GM06990 (cell line): ENCODE measurements at places on chromosomes 4 and X.

- no peak for DNase-seq
Measured at GRCh38 chr4:38154681-38155588, 194.7 kb downstream of the PTTG2 start.

DNA sequence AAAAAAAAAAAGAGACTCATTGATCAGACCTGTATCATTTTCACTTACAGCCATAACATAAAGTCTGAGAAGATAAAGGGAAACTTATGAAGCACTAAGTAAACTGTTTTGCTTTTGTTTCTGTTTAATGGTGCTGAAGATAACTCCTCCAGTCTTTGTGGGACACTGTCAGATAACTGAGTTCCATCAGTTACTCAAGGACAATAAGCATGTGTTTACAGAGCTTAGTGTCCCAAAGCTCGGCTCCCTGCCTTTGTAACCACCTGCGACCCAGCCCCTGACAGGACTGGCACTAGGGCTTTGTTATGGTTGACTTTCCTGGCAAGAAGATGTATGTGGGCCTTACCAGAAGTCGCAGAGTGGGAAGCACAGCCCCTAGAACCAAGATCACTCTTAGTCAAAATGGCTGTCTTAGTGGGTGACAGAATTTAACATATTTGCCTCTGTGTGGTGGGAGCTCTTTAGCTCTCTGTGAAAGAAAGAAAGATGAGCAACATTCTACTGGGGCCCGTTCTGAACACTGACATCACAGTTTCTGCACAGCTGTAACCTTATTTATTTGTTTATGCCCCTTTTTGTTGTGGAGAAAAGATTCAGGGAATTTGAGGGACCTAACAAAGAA is 68.1 kb downstream of the FNIP2 start:
- no peak for DNase-seq

- no peak for DNase-seq
Measured at GRCh38 chr4:150160473-150160872, 82.2 kb downstream of the DCLK2 start.

- DNase-seq: peak; percentile 75
Measured at GRCh38 chrX:115968436-115969252, 201.9 kb upstream of the AGTR2 start.

DNA sequence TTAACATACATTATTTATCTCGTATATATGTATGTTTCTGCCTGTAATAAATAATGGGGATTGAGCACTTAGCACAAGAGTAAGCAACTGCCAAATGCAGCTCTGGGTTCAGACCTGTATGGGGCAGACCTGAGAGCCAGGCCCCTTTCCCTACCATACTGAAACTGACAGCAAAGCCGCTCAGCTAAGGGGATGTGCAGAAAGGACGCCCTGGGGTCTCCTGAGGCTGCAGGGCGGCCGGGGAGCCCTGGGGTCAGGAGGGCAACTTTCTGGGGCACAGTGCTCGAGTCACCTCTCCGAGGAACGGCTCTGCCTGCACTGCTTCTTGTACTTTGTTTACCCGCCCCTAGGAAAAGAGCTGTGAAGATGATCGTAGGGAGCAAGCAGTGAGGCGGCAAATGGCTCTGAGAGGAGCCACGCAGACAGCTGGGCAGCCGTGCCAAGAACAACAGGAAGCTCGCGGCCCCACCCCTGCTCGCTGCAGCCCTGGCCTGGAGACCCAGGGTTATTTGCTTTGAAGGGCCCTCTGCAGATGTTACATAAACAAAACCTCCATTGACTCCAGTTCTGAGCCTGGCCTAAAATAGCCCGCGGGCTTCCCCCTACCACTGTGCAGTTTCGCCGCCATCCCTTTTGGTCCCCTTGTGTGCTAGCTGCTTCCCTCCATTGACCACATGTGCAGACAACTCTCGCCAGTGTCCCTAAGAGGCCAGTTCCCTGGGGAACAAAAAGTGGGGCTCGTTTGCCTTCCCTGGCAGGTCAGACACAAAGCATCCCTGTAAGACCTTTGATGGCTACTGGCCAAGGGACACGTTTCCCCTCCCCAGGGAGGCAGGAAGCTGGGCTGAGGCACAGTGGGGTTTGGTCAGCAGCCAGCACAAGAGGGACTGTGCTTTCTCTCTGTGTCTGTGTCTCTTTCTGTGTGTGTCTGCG is 111.3 kb upstream of the LNX1 start:
- peak; percentile 86 for DNase-seq

- no peak for DNase-seq
Measured at GRCh38 chr4:142660728-142661127, 185.4 kb downstream of the INPP4B start.

DNA sequence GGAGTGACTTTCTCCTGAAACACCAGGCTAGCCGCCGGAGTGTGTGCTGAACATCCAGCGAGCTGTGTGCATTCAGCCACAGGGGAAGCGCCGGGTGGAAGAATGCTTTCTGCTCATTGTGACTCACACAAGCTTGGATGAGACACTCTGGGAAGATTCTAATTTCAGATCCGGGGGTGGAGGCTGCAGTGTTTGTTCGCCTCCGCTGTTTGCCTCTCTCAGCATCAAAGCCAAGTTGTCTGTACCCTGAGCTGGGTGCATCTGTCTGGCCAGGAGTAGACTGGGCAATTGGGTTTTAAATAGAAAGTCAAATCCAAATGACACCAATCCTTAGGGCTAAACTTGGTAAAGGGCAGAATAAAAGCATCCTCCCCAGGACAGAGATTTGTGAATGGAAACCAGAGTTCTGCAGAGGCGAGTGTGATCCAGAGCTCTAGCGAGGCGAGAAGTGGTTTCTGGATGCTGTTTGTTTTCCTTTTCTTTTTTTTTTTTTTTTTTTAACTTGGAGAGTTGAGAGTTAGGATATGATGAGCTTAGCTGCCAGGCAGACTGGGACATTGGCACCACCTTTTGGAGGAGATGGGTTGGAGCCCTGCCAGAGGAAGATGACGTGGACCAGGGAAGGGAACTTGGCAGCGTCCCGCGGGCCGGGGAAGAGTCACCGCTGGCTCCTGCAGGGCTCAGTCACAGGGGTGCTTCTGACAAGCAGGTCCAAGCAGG is 196.0 kb upstream of the PSAPL1 start:
- DNase-seq: no peak

GRCh38 chrX:121958886-121959285 is 911.5 kb downstream of the GLUD2 start:
- no peak for DNase-seq

GRCh38 chrX:153674219-153674851 is 722 bp upstream of the PNCK start:
- no peak for DNase-seq

DNA sequence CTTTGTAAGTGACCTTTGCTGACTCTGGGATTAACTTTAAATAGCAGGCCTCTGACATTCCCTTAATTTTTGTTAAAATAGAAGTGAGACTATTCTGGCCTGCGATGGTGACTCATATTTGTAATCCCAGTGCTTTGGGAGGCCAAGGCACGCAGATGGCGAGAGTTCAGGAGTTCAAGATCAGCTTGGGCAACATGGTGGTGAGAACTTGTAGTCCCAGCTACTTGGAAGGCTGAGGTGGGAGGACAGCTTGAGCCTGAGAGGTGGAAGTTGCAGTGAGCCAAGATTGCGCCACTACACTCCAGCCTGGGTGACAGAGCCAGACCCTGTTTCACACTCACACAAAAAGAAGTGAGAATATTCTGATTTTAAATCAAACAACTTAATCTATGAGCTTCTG is 27.3 kb downstream of the ZNF330 start:
- no peak for DNase-seq

DNA sequence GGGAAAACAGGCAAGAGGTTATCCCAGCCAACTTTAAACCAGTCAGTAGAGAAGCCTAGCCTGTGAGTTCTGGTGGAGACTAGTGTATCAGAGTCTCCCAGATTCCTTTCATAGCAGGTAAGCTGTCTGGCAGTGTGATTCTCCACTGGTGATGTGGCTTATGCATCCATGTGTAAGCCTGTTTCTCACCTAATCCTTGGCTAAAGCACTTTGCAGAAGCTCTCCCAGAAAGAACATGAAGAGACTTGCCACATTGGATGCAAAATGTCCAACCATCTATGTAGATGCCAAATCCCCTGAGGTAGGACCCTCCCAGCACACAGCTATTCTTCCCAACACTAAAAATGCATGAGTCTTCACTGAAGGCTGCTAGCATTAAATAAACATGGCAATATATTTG is 111.7 kb downstream of the CHRNA9 start:
- no peak for DNase-seq

GRCh38 chr4:152359208-152360044 is 176.5 kb downstream of the FBXW7 start:
- DNase-seq: peak; percentile 40

GRCh38 chr4:2254665-2255500 is 7.0 kb downstream of the MXD4 start:
- DNase-seq: peak; percentile 4

- no peak for DNase-seq
Measured at GRCh38 chr4:1285151-1285789, 4.4 kb upstream of the MAEA start.

DNA sequence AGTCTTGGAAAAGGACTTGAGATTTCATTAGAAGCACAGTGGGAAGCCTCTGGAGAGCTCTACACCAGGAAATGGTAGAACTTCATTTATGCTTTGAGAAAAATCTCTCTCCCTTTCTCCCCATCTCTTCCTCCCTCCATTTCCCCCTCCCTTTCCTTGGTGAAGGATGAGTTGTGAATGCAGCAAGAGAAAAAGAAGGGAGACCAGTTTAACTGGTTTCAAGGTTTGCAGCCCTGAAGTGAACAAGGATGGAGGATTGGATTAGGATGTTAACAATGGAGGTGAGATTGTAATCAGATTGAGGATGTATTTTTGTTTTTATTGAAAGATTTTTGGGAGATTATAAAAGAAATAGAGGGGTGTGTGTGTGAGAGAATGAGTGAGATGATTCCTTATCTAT is 99.5 kb downstream of the ANK2 start:
- no peak for DNase-seq

GRCh38 chr4:157045507-157046127 is 30.3 kb upstream of the GLRB start:
- no peak for DNase-seq

- DNase-seq: no peak
Measured at GRCh38 chr4:127521463-127521862, 111.3 kb upstream of the INTU start.

DNA sequence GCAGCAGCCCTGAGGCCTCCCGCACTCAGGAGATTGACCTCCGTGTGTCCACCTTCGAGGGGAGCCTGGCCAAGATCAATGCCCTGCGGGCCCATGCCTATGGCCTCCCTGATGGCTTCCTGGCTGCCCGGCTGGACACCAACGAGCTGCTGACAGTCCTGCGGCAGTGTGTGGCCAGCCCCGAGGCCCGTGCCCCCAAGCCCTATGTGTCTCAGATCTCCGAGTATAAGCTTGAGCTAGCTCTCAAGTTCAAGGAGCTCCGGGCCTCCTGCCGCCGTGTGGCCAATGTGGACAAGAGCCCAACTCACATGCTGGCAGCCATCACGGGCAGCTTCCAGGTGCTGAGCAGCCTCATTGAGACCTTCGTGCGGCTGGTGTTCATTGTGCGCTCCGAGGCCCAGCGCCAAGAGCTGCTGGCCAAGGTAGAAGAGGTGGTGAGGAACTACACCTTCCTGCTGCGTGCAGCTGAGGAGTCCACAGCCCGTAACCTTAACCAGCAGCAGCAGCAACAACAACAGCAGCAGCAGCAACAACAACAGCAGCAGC is 25.5 kb upstream of the PRPS1 start:
- DNase-seq: no peak

DNA sequence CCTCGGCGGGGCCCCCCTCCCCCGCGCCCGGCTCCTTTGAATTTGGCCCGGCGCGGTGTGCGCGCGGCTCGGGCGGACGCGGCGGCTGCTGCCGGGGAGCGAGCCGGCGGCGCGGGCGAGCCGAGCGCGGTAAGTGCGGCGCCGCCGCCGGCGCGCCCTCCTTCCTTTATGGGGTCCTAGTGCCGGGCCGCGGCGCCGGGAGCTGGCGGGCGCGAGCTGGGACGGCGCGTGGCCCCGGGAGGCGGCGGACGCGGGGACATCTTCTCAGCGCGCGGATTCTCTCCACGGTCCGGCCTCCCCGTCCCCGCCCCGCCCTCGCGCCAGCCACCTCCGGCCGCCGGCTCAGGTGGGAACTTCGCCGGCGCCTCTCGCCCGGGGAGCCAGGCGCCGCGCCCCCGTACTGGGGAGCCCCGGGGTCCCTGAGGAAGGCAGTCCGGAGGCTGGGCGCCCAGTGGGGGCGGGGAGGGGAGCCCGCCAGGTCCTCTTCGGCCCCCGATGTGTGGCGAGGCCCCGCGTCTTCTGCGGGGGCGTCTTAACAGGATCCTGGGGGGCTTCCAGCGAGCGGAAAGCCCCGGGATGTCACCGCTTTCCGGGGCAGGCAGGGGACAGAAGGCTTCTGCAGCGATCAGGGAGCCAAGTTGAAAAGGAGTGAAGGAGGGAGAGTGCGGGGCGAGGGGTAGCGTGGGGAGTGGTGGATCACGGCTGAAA is 98.4 kb upstream of the TENM3 start:
- DNase-seq: peak; percentile 25

GRCh38 chrX:48703642-48704481 is 7.3 kb downstream of the SUV39H1 start:
- DNase-seq: no peak

DNA sequence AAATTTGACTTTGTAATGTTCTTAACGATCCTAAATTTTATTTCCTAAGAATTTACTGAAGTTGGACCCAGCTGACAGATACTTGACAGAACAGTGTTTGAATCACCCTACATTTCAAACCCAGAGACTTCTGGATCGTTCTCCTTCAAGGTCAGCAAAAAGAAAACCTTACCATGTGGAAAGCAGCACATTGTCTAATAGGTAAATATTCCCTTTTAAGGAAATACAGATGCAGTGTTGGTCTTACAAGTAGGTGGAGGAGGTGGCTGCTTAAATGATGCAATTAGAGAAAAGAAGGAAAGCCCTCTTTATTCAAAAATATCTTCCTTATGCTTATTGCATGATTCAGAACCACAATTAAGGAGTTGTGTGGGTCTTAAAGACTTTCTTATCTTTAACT is 73.5 kb downstream of the RS1 start:
- DNase-seq: no peak

DNA sequence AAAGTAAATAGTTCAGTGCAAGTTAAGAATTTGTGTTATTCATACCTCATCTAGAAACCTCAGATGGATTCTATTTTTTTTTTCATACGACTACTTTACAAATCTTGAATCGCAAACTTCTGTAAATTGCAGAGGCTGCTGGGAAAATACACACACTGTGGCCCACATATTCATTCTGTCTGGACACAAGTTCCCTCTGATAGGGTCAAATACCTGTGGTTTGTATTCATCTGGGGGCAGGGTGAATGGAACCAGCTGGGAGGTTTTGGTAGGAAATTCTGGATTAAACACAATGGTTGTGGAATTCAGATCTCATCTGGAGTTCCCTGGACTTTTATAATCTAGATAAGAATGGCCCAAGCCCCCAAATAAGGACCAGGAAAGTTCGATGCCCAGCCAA is 56.2 kb downstream of the SPATA18 start:
- DNase-seq: no peak
